ENCODE measurements at places on chromosomes 6 and 20. TPM values are rescaled to one million over a fixed set of nuclear protein-coding genes. Genes with fewer than 3 reads are reported as not detected.

Gene PRIM2
- 46.9 TPM for total RNA-seq

Gene UNC93A
- total RNA-seq, result 0.97 TPM

Gene OPRM1
- total RNA-seq, result not detected

Gene OR2H2
- total RNA-seq, result not detected

Gene GDAP1L1
- not detected for total RNA-seq

Gene CDC40
- total RNA-seq, result 21.8 TPM

Gene MAP7
- 1.3 TPM for total RNA-seq

Gene FRS3
- total RNA-seq, result 1.2 TPM

Gene GPR6
- total RNA-seq, result not detected

Gene ZFP57
- not detected for total RNA-seq

Gene SAMD3
- total RNA-seq, result 4.1 TPM

Gene ADAM33
- total RNA-seq, result 66.5 TPM

Gene RBM38
- total RNA-seq, result 2.0 TPM

Gene RAMACL
- total RNA-seq, result 1.8 TPM

Gene PNPLA1
- total RNA-seq, result not detected

Gene LST1
- 3.2 TPM for total RNA-seq

Gene OOEP
- total RNA-seq, result not detected

Gene RNF182
- total RNA-seq, result 0.34 TPM

Gene PDRG1
- 8.7 TPM for total RNA-seq

Gene DZANK1
- 3.7 TPM for total RNA-seq

Gene TRIM39
- 29.7 TPM for total RNA-seq

Data from uterus (tissue), 4 donors.